Lung microvascular endothelial cell (primary cell): ENCODE measurements at places on chromosomes 1 and 21. TPM values are rescaled to one million over a fixed set of nuclear protein-coding genes. Genes with fewer than 3 reads are reported as not detected.

DNA sequence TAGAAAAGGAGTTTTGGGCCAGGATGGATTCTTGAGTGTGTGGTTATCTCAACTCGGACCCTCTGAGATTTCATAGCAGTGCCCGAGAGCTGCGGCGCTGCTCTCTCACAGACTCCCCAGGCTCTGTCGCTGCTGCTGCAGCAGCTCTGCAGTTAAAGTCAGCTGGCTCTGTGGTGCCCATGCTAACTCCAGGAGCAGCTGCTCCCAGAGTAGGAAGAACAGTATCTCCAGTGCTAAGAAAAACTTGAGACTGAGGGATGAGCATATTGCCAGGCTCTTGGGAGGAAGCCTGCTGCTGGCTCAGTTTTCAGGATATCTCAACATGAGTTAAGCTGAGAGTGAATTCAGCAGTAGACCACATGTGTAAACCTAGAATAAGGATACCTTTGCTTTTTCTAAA is 4.5 kb downstream of the LCE2D start:
- no peak for DNase-seq

- no peak for DNase-seq
Measured at GRCh38 chr1:191065346-191065745, 587.7 kb upstream of the BRINP3 start.

Gene SPRR3
- not detected in 2 replicates for total RNA-seq

DNA sequence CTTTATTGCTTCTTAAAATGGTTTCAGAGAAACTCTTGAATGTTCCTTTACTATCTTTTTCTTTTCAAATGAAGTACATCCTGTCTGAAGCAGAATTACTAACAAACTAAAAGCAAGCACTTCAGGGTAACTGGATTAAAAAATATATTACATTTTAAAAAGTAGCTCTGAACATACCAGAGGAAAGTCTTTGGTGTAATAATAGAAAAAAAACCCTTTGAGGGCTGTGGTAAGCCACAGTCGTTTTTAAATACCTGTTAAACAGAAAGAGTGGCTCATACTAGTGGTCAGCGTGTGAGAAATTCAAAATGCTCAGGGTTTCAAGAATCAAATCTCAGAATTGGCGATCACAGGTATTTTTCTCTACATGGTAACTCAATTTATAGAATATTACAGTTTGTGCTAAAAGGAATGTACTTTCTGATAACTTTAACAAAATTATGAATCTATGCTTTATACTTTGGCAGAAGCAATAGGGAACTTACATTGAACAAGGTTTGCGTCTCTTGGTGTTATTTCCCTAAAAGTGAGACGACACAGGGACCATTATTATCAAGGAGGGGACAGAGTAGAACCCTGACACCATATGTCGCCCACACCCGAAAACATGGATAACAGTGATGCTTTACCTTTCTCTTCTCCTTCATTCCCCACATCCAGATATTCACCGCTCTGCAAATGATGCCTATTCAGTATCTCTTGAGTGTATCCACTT is 97.0 kb upstream of the DPH5 start:
- no peak for DNase-seq

Gene SLC2A5
- total RNA-seq: under 0.01 and 0.20 TPM in 2 replicates

GRCh38 chr1:213989002-213989855 is 1.5 kb downstream of the PROX1 start:
- no peak for DNase-seq

- no peak for DNase-seq
Measured at GRCh38 chr21:27190601-27191000, 223.7 kb upstream of the ADAMTS5 start.

Gene CLIC6
- not detected in 2 replicates for total RNA-seq

Gene HLCS
- 12.3 and 12.4 TPM in 2 replicates for total RNA-seq
